Motor neuron (in vitro differentiated cells): ENCODE measurements at places on chromosomes 5 and 9. TPM values are rescaled to one million over a fixed set of nuclear protein-coding genes. Genes with fewer than 3 reads are reported as not detected.

SNCAIP gene
- total RNA-seq = 1.6 and 2.5 TPM in 2 replicates

RMRP gene
- 11,746 and 41,471 TPM in 2 replicates for total RNA-seq

LCN9 gene
- 0.44 TPM in 1 of 2 replicates, not detected in the other for total RNA-seq

SET gene
- 334 and 367 TPM in 2 replicates for total RNA-seq

MARCOL gene
- 0.49 TPM in 1 of 2 replicates, not detected in the other for total RNA-seq

PCDHGB5 gene
- total RNA-seq = 0.05 and 0.19 TPM in 2 replicates

SHC3 gene
- total RNA-seq = 5.7 TPM in 2 replicates

RORB gene
- total RNA-seq = 0.39 TPM in 1 of 2 replicates, not detected in the other

SPINK7 gene
- total RNA-seq = 1.1 and 1.7 TPM in 2 replicates

LCN15 gene
- 0.21 and 0.27 TPM in 2 replicates for total RNA-seq

GCNT4 gene
- 0.31 TPM in 1 of 2 replicates, not detected in the other for total RNA-seq

NR5A1 gene
- 0.34 and 0.35 TPM in 2 replicates for total RNA-seq

CDC20B gene
- total RNA-seq = 0.49 and 0.57 TPM in 2 replicates

ENTPD2 gene
- total RNA-seq = 0.45 and 0.70 TPM in 2 replicates

ANGPTL2 gene
- total RNA-seq = 1.2 and 1.6 TPM in 2 replicates
